Sciatic nerve (tissue), 2 donors: ENCODE measurements at places on chromosomes 6 and 20. TPM values are rescaled to one million over a fixed set of nuclear protein-coding genes. Genes with fewer than 3 reads are reported as not detected.

- no peak for DNase-seq
Observed at GRCh38 chr6:33316603-33317418, 733 bp downstream of the ZBTB22 start.

ADTRP gene
- total RNA-seq, result 0.76 TPM

DNA sequence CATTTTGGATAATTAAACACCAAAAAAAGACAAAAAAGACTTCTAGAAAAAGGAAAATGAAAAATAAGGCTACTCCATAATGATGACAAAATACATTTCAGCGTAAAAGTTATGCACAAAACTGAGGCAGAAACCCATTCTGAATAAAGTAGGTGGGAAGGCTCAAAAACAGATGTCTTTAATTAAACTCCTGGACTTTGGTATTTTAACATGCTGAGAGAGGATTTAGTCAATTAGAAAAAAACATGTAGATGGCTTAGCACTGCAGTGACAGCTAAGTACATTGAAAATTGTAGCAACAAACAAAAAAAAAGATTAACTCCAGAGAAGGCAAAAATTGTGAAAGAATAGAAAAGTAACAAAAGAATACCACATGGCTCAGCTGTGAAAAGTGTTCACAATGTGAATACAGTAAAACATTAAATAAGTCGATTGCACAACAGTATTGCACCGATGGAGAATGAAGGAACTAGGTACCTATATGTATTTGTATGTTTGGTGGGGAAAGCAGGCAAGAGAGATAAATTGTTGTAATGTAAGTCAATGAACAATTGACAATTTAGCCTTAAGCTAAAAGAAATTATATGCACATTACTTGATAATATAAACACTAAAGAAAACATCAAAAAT, 59.5 kb downstream of the TBC1D32 start:
- DNase-seq, result no peak

DNA sequence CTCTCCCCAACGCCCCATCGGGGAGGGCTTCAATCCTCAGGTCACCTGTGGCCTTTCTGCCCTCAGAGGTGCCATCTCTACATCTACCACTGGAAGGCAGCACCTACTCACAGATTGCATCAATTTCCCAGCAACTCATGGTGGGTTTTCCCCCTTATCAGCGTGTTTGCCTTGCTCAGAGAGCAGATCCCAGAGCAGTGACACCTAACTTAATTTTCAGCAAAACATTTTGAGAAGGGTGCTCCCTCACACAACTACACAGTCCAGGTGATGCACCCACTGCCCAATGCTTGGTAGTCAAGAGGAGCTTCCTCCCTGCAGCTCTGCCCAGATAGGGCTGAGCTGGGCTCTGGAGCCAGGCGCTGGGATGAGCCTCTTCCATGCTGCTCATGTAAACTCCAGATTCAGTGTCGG, 48.2 kb downstream of the PLG start:
- no peak for DNase-seq

- no peak for DNase-seq
Observed at GRCh38 chr6:18053555-18054445, 66.4 kb upstream of the KIF13A start.

DXO gene
- total RNA-seq, result 23.0 TPM

BTBD3 gene
- 52.5 TPM for total RNA-seq

FOXQ1 gene
- 1.7 TPM for total RNA-seq

DNA sequence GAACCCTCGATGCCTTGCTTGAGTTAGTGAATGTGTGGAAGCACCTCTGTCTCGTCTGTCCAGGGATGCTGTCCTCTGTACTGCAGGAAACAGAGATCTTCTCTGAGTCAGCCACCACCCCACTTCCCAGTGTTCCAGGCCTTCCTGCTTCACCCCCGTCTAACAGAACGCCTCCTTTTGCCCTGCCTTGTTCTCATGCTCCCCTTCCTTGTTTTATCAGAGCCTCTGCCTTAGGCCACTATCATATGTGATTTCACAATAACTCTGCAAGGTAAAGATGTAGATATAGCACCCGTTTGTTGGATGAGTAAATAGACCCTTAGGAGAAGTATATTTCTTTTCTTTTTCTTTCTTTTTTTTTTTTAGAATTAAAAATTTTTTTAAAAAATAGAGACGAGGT, 106.7 kb upstream of the CLDN20 start:
- no peak for DNase-seq

DNA sequence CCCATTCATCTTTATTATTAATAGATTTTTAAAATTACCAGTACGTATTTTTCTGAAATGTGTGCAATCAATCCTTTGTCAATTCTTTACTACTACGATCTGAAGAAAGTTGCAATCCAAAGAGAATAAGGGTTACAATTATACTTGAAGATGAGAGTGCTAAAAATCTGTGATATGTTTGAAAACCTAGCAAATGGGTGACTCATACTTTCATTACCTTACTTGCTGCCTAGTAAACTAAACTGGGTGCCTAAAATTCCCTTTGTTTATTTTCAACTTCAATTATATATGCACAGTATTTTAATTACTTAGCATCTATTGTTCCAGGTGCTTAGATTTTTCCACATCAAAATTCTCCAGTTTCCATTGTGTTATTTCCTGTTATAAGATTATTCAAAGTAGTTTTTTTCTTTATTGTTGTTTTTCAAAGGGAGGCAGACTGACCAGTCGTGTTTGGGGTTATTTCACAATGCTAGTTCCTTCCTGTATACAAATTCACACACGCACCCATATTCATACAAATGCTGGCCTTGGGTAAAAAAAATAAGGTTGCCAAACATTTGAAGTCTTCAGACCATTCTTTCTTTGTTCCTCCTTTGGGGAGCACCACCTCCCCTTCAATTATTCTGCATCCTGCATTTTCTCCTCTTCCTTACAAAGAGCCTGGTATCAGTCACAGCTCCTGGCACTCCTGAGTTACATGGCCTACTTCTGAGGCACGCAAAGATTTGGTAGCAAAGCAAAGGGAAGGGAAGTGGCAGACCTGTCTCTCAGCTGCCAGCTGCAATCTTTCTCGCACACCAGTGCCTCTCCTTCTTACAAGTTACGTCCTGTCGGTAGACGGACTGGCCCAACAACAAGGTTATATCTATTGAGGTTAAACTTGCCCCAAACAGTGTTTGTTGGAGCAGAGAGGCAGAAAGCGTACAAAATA, 16.2 kb upstream of the FAM135A start:
- DNase-seq, result no peak

GRCh38 chr6:101000341-101000740, 119.2 kb upstream of the ASCC3 start:
- DNase-seq, result no peak

GRCh38 chr6:3124667-3125066, 6.2 kb downstream of the BPHL start:
- no peak for DNase-seq

DNA sequence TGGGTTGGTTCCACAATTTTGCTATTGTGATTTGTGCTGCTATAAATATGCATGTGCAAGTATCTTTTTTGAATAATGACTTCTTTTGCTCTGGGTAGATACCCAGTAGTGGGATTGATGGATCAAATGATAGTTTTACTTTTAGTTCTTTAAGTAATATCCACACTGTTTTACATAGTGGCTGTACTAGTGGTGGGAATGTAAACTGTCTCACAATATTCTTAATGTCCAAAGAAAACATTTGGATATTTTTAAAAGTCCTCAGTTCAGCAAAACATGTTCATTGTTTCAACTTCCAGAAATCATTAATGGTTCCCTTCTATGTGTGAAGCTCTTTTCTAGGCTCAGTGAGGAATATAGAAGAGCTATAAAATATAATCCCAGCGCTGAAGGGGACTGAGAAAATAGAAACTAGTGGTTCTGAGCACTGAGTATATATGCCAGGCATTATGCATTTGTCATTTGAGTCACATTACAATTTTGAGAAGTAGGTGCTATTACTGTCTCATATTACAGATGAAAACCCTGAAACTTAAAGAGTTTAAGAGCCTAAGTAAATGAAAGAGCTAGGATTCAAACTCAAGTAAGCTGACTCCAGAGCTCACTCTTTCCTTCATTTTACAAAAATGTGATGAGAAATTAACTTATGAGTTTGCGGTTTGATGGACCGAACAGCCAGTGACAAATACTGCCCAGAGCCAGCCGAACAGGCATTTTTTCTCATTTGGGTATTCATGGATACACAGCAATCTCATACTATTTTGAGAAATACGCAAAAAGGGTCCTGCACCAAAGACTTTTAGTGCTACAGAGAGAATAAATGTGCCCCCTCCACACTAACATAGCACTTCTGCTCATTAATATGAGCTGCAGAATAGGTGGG, 250.1 kb downstream of the TBX18 start:
- no peak for DNase-seq

TNF gene
- total RNA-seq, result 0.40 TPM

DNA sequence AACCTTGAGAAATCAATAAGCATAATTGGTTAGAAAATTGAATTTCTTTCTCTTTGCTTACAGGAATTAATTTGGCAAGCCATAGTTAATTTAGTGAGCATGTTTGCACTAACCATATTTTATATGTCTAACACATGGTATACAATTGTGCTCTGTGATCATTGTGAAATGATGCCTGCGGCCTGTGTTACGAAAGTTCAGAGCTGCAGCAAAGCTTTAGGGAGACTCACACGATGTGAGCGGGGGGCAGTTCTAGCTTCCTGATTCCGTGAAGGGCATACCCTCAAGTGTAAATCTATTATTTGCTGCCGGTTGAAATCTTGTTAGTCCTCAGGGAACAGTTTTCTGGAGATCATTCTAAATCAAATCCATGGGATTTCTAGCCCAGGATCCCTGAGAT, 25.5 kb upstream of the ADTRP start:
- DNase-seq, result no peak

SLC26A8 gene
- total RNA-seq, result 1.5 TPM

MLIP gene
- 396 TPM for total RNA-seq

DNA sequence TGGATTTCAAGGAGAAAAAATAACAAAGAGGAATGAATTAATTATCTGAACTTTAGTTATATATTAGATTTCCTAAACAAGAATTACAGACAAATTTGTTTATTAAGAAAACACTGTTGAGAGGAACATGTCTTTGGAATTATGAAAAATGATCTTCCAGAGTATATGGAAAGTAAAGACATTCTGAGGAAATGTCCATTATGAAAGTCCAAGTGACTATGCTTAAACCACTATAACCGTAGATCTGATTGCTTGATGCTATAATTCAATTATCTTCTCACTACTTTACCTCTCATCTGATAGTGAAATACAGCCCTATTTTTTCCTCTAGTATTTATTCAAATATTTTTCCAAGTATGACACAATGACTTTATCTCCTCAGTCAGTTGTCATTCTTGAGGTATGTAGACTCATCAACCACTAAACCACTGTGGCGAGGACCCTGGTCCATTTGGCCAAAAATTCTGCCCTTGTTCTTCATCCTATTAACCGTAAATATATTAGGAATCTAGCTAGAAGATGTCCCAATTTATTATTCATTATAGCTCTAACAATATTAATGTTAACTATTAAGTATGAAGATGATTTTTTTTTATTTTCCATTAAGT, 37.3 kb upstream of the AHI1 start:
- DNase-seq, result no peak

GRCh38 chr6:97864826-97865225, 581.8 kb upstream of the MMS22L start:
- no peak for DNase-seq

DNA sequence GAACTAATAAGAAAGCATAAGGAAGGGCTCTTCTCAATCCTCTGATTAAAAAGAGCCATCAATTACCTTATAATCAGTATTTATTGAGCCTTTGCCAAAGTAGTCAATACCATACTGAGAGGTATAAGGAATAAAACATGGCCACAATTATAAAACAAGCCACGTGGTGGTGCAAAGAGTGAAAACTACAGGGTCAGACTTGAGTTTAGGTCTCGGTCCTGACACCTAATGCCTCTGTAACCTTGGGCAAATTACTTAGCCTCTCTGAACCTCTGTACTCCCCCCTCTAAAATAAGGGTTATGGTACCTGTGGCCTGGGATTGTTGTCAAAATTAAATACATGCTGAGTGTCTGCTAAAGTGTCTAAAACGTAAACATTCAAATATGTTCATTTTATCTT, 11.8 kb downstream of the TRIM10 start:
- no peak for DNase-seq

DNA sequence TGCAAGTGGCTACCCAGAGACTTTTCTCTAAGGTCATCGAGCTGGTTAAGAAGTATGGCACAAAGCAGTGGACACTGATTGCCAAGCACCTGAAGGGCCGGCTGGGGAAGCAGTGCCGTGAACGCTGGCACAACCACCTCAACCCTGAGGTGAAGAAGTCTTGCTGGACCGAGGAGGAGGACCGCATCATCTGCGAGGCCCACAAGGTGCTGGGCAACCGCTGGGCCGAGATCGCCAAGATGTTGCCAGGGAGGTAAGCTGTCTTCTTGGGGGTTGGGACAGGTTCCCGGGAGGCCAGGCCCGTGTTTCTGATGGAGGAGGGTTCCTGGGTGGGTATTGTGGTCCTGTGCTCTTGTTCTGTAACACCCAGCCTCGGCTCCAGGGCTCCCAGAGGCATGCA, 19.9 kb downstream of the MYBL2 start:
- DNase-seq, result no peak

DNA sequence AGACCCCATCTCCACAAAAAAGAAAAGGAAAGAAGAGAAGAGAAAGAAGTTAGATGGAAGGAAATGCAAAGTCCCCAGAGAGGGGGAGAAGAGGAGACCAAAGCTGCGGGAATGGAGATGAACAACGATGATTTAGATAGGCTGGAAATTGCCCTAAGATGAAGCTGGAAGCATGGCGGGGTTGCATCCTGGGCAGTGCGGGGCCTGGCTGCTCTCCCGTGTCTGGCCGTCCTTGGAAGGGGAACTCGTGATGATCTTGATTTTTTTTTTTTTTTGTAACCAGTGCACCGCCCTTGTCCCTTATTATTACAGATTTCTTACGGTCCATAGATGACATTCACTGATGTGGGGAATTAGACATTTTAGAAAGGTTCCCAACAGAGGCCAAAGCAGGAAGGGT, 276.5 kb downstream of the CDH4 start:
- no peak for DNase-seq

DNA sequence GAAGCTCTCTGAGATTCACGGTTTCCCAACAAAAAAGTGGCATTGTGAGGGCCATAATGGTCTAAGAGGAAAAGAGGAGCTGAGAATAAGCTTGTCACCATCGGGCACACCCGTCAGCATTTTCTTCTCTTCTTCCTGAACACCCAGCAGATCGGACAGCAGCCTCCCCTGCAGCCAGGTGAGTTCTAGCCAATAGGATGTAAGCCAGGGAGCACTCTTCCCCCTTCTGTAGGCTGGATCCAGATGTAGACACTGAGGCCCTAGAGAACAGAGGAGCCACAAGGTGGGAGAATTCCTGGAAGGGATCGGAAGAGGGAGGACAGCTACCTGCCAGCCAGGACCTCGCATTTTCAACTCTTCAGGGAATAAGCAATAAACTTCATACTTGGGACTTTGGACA, 228.0 kb downstream of the SYNDIG1 start:
- no peak for DNase-seq

GRCh38 chr6:41332842-41333736, 2.3 kb upstream of the NCR2 start:
- no peak for DNase-seq

APCDD1L gene
- 0.53 TPM for total RNA-seq

OR2H2 gene
- total RNA-seq, result not detected

GCNT2 gene
- 2.6 TPM for total RNA-seq
